Activated CD8-positive, alpha-beta memory T cell treated with anti-CD3 and anti-CD28 coated beads, Interleukin-2, amount 10 ng/mL, durations not matched to agents 7 days and 5 days (primary cell): ENCODE measurements at places on chromosomes 1 and 21.

- DNase-seq: no peak
Observed at GRCh38 chr1:45373573-45373972, 33.3 kb upstream of the MUTYH start.

GRCh38 chr1:193448682-193449461 is 262.5 kb upstream of the B3GALT2 start:
- peak; percentile 51 for DNase-seq

GRCh38 chr1:7422966-7423365 is 348.1 kb upstream of the VAMP3 start:
- DNase-seq: no peak

GRCh38 chr1:219806020-219806419 is 122.3 kb downstream of the SLC30A10 start:
- DNase-seq: no peak

DNA sequence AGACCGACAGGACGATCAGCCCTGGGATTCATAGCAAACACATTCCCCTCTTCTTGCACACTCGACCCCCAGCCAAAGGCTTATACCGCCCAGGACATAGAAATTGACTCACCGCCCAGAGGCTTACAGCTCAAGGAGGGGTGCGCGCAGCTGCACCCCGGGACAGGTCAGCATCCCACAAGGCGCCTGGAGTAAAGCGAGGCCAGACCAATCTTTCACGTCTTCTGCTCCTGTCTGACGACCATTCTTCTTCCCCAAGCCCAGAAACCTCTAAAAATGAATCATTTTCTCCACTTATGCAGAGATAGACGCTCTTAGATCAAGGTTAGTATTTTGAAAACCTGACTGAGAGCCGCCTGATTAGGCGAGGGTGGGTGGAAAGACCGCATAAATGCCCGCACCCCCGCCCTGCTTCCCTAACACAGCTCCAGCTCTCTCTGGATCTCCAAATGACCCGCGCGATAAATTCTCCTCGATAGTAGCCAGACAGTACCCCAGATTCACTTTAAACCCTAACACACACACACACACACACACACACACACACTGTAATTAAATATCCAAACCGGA is 1.9 kb upstream of the LHX8 start:
- no peak for DNase-seq

DNA sequence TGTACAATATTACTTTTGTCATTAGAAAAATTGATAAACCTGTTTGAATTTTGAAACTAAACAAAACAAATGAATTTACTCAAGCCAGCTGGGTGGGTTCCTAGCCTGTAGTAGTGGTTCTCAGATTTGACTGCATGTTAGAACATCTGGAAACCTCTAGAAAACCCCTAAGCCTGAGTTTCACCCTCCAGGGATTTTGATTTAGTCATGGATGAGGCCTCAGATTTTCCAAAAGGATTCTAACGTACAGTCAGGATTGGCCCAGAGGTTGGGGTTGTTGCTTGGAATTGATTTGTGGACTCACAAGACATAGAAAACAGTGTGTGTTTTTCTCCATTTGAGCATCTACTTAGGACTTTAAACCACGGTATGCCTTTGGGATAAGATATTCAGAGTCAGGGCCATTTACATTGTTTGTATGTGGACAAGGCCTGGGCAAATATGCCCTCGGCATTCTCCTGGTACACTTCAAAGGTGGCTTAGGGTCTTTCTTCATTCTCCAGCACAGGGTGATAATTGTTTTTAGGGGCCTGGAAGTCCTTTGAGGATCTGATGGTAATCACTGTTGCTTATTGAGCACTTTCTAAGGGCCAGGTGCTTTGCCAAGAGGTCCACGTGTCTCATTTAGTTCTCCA is 42.6 kb downstream of the ATP5PO start:
- DNase-seq: no peak

- DNase-seq: no peak
Observed at GRCh38 chr1:247172996-247173395, 1.2 kb upstream of the ZNF124 start.

- DNase-seq: no peak
Observed at GRCh38 chr1:153119491-153119971, 6.2 kb upstream of the SPRR2F start.

- DNase-seq: no peak
Observed at GRCh38 chr1:228134591-228134990, 5.5 kb upstream of the GUK1 start.

DNA sequence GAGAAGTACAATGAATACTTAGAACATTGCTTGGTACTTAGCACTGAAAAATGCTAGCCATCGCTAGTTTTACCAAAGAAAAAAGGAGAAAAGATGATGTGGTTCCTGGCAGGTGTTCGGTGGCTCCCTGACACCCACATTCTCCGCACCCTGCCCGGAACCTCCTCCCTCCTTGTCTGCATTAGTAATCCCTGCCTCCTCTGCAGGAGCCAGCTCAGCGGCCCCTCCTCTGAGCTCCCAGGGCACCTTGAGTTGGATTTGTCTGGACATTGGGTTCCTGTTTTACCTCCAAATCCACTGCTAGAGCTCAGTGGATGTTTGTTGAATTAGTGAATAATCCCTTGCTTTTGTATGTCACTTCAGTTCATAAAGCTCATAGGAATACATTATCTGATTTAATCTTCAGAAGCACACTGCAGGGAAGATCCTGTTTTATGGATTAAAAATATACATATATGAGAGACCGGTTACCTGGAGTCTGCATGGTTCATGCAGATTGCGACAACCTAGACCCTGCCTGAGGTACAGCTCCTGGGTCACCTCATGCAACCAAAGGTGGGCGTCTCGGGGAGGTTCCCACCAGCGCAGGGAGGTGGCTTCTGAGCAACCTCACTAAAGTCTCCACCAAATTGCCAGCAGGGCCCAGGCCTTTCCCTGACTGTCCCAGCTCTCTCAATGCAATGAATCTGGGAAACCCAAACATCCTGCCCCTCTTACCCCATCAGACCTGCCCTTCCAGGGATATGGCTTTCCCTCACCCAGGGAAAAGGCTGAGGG is 24.2 kb downstream of the PCAT6 start:
- peak; percentile 47 for DNase-seq

DNA sequence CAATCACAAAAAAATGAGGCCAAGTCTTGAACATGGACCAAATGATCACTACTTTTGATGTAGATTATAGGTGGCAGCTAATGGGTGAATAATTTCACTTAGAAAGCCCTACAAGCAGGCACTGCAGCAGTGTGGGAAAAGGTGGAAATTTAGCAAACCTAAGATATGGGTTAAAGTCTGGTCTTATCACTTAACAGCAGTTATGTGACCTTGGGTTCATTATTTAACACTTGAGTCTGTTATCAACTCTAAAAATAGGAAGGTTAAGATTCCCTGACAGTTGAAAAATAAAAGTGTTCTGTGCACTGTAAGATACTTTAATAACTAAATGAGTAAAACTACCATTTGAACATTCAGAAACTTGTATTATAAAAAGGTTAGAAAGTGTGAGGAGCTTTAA is 47.5 kb downstream of the SSX2IP start:
- DNase-seq: no peak

DNA sequence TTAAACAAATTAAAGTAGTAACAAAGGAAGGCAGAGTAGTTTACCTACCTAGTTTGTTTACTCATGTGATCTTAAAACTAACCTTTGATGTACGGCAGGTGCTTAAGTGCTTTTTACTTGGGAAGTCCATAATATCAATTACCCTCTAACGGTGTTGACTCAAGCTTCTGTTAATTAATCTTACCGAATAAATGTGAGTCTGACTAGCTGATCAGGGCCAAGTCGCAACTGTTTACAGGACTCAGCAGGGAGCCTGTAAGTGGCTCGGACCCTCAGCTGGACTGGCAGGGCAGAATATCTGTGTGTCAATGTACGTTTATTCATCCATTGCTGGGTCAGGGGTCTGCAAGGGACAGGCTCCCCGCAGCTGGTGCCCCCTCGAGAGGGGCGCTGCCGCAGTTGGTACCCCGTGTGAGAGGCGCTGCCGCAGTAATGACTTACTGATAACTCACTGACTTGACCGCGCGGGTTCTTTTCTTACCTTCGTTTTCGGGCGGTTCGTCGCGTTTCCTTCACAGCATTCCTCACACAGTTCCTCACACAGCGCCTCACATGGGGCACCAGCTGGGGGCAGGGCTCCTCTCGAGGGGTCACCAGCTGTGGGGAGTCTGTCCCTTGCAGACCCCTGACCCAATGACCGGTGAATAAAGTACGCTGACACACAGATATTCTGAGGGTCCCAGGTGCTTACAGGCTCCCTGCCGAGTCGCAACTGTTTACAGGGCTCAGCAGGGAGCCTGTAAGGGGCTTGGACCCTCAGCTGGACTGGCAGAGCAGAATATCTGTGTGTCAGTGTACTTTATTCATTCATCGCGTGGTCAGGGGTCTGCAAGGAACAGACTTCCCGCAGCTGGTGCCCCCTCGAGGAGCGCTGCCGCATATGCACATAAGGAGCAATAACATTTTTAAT is 3.0 kb downstream of the FMO1 start:
- peak; percentile 52 for DNase-seq

- DNase-seq: no peak
Observed at GRCh38 chr1:189606795-189607476, 870.7 kb downstream of the BRINP3 start.

- DNase-seq: no peak
Observed at GRCh38 chr1:57142999-57143398, 177.2 kb upstream of the C8B start.

DNA sequence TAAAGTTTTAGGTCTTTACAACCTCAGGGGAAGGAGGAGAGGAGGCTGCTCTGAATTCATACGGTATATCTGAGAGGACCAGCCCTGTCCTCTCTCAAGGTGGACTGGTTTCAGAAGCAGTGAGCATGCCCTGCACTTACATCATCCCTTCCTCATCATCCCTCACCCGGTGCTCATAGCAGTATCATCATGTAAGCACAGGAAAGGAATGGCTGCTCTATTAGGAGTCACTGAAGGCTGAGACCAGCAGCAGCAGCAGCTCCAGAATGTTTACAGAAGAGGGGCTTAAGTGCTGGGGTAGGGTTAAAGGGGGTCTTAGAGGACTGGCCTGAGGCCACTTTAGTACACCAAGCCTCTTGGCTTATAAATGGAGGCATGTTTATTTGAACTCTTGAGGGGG is 185.9 kb downstream of the AK5 start:
- DNase-seq: no peak

DNA sequence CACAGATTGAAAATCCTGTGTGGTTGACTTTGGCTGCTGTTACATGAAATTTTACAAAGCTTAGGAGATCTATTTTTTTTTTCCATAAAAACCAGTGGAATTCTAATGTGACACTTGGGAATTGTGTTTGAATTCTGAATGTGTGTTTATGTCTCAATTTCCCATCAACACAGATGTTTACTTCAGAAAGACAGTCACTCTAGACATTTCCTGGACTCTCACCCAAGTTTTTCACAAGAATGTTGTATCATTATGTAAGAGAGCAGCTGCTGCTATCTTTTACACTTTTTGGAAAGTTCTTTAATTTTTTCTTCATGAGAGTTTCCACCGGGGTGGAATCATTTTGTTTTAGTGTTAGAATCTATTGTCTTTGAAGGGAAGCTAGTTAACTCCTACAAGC is 210.1 kb downstream of the GIPC2 start:
- DNase-seq: no peak

GRCh38 chr1:55326496-55327243 is 111.5 kb upstream of the USP24 start:
- no peak for DNase-seq

GRCh38 chr1:226643611-226644540 is 95.2 kb downstream of the ITPKB start:
- peak; percentile 60 for DNase-seq

DNA sequence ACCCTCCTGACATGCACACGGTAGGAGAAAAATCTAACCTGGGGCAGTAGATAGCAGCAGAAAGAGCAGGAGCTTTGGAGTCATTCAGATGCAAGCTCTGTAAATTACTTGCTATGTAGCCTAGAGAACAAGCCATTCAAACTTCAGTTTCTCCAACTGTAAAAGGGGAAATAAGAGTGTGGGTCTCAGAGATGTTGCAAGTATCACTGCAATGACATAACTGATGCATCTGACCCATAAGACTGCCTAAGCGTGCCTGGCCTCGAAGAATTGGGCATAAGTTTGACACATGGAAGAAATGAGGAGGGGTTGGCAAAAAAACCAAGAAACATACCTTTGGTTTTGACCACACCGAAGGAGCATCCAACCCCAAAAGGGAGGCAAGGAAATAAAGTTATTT is 5.2 kb downstream of the AK2 start:
- no peak for DNase-seq

GRCh38 chr1:59568158-59568935 is 246.4 kb upstream of the HOOK1 start:
- DNase-seq: no peak

DNA sequence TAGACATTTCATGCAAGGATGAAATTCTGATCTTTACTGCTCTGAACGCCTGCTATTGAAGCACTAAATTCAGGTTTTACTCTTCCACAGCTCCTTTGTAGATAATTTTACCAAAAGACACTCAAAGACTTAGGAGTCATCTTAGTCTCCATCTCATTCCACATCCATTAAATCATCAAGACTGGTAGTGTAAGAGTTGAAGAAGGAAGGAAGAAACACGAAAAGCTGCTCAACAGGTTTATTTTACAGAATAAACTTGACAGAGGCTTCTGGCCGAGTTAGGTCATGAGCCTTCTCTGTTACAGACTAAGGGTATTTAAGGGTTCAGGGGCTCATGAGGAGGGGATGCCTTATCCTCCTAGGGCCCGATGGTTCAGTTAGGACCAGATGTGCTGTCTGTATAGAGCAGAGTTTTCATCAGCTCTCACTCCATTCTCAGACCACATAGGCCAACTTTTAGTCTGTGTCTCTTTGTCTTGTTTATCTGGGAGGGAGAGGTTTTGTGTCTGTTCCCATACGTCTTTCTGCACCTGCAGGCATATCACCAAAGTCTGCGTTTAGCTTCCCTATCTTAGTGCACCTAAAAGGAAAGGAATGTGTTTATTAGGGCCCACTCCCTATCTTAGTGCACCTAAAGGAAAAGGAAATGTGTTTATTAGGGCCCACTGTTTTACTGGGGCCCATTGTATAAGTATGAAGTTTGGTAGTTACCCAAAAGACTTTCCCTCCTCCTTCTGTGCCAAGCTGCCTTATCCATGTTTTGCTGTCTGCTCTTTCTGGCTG is 57.4 kb upstream of the RGS18 start:
- DNase-seq: no peak

DNA sequence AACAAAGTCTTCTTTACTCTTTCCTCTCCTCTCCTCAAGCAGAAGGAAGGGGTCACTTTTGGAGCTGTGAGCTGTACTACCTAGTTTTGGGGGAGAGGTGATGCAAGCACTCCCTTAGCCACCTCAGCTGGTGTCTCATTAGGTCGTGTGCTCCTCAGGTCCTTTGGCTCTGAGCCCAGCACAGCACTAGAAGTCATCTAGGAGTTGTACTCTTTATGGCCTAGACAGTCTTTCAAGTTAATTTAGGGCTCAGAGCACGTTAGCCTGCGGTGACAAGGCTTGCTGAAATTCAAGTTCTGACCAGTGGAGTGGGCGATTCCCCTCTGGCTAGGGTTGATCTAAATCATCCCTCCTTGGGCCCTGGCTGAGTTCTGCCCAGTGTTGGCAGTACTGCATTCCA is 48.0 kb upstream of the WDR26 start:
- no peak for DNase-seq

- no peak for DNase-seq
Observed at GRCh38 chr1:191963781-191964455, 194.3 kb upstream of the RGS18 start.

GRCh38 chr1:192805832-192806323 is 3.0 kb upstream of the RGS2 start:
- peak; percentile 51 for DNase-seq
